ENCODE measurements at places on chromosomes 1 and 21. TPM values are rescaled to one million over a fixed set of nuclear protein-coding genes. Genes with fewer than 3 reads are reported as not detected.

LCE2B gene
- total RNA-seq, result not detected

DHCR24 gene
- 139 TPM for total RNA-seq

TIE1 gene
- 0.25 TPM for total RNA-seq

FAM72B gene
- 13.6 TPM for total RNA-seq

SMIM1 gene
- not detected for total RNA-seq

RGS13 gene
- not detected for total RNA-seq

DCST1 gene
- total RNA-seq, result not detected

OR2L13 gene
- not detected for total RNA-seq

RGS18 gene
- 0.20 TPM for total RNA-seq

OR6K3 gene
- total RNA-seq, result not detected

PDC gene
- total RNA-seq, result not detected

TINAGL1 gene
- not detected for total RNA-seq
